Thyroid gland (tissue), 4 donors: ENCODE measurements at places on chromosomes 4 and X. TPM values are rescaled to one million over a fixed set of nuclear protein-coding genes. Genes with fewer than 3 reads are reported as not detected.

TXK gene
- total RNA-seq, result 1.9 TPM

ARHGAP6 gene
- total RNA-seq, result 51.9 TPM

NWD2 gene
- 0.27 TPM for total RNA-seq

EPHA5 gene
- total RNA-seq, result 1.5 TPM

CLDN34 gene
- total RNA-seq, result not detected

CENPE gene
- 0.38 TPM for total RNA-seq

CAPN6 gene
- total RNA-seq, result 1.6 TPM

IL2RG gene
- 2.1 TPM for total RNA-seq

XAGE2 gene
- total RNA-seq, result not detected

PSMD10 gene
- total RNA-seq, result 44.1 TPM

DACH2 gene
- not detected for total RNA-seq

GNRHR gene
- total RNA-seq, result not detected

GAGE13 gene
- not detected for total RNA-seq

TREX2 gene
- not detected for total RNA-seq

CRMP1 gene
- total RNA-seq, result 3.0 TPM

FSTL5 gene
- 1.1 TPM for total RNA-seq

ITIH6 gene
- total RNA-seq, result not detected

IQCM gene
- total RNA-seq, result not detected

CDKL2 gene
- total RNA-seq, result 27.0 TPM

HTT-AS gene
- total RNA-seq, result not detected

TIGD4 gene
- total RNA-seq, result 1.8 TPM

MAGEB1 gene
- not detected for total RNA-seq

PABPC4L gene
- total RNA-seq, result 5.1 TPM

TMEM192 gene
- 19.2 TPM for total RNA-seq

TAPT1 gene
- 42.1 TPM for total RNA-seq

MTNR1A gene
- not detected for total RNA-seq

AFM gene
- not detected for total RNA-seq

PNMA5 gene
- total RNA-seq, result not detected

LUZP4 gene
- total RNA-seq, result not detected

SLC7A11 gene
- 39.8 TPM for total RNA-seq

SLC6A14 gene
- total RNA-seq, result not detected

PDE5A gene
- total RNA-seq, result 20.9 TPM

TCEANC gene
- total RNA-seq, result 6.9 TPM

MRPL1 gene
- total RNA-seq, result 12.1 TPM

XPNPEP2 gene
- total RNA-seq, result 1.6 TPM

ADH7 gene
- total RNA-seq, result not detected

CSAG3 gene
- not detected for total RNA-seq

GAGE12F gene
- total RNA-seq, result not detected

COL4A5 gene
- 32.8 TPM for total RNA-seq

PSAPL1 gene
- not detected for total RNA-seq

C4orf36 gene
- total RNA-seq, result 3.5 TPM

CXorf65 gene
- total RNA-seq, result not detected

UCP1 gene
- not detected for total RNA-seq

TMEM271 gene
- not detected for total RNA-seq

F11 gene
- total RNA-seq, result not detected

PRSS12 gene
- 0.21 TPM for total RNA-seq

FOXR2 gene
- not detected for total RNA-seq

PLAC8 gene
- 3.7 TPM for total RNA-seq

RBM47 gene
- total RNA-seq, result 358 TPM
